ENCODE measurements at places on chromosomes 12 and 14. TPM values are rescaled to one million over a fixed set of nuclear protein-coding genes. Genes with fewer than 3 reads are reported as not detected.

The PEBP1 gene
- total RNA-seq, result 182 TPM

The RPS6KL1 gene
- total RNA-seq, result 0.43 TPM

The POTEM gene
- not detected for total RNA-seq

The KRT79 gene
- total RNA-seq, result not detected

The NAP1L1 gene
- 241 TPM for total RNA-seq

The OTUB2 gene
- total RNA-seq, result 1.8 TPM

The C14orf39 gene
- total RNA-seq, result not detected

The ASCL1 gene
- total RNA-seq, result not detected

The C12orf50 gene
- total RNA-seq, result not detected

The NGB gene
- total RNA-seq, result not detected

The GON7 gene
- total RNA-seq, result 6.2 TPM

The BATF gene
- total RNA-seq, result 0.26 TPM

The NRIP2 gene
- total RNA-seq, result not detected

The PPHLN1 gene
- 48.0 TPM for total RNA-seq

The PARP11 gene
- 6.4 TPM for total RNA-seq

The AQP5 gene
- 0.52 TPM for total RNA-seq

The RHEBL1 gene
- 0.59 TPM for total RNA-seq

The SLC6A15 gene
- 0.33 TPM for total RNA-seq

The NFATC4 gene
- 76.4 TPM for total RNA-seq

Measured in smooth muscle cell of the pulmonary artery (primary cell).